ENCODE measurements at places on chromosomes 1 and 21.

GRCh38 chr1:27600498-27601175, 3.3 kb downstream of the AHDC1 start:
- DNase-seq: peak; percentile 19

DNA sequence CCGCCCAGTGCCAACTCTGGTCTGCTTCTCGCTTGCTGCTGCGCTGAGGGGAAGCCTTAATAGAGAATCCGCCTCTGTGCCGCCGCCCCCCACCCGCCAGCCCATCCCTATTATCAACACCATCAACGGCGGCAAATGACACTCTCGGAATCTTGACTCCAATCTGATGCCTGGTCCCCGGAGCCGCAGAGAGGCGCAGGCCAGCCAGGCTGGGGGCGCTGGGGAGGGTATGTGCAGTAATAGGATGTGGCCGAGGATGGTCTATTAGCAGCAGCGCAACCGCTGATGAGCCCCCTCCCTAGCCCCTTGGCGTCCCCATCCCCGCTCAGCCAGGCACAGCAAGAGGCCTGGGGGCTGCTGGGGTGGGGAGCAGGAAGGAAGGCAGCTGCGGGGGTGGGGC, 15.1 kb upstream of the DMBX1 start:
- no peak for DNase-seq

GRCh38 chr1:27527223-27527889, 37.4 kb upstream of the WASF2 start:
- DNase-seq: peak; percentile 94

GRCh38 chr1:227887697-227888403, 59.9 kb downstream of the WNT9A start:
- no peak for DNase-seq

- no peak for DNase-seq
These were observed 166.4 kb upstream of the AJAP1 start for GRCh38 chr1:4488018-4488417.

DNA sequence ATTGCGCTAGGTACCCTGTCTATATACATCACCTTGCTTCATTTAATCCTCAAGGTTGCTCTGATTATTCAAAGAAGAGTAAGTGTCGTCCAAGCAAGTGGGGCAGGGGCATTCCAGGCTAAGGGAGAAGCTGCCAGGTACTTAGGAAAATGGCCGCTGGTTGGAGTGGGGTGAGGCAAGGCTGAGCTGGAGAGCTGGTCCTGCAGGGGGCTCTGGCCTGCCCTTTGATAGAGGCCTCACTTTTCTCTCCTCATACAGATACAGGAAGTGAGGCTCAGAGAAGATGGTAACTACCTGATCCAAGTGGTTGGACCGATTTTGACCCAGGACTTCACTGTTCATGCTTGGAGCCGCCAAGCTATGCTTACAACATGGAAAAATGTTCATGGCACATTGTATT, 86.9 kb upstream of the ZBTB40 start:
- DNase-seq: no peak

GRCh38 chr21:28793043-28793442, 199.6 kb downstream of the LTN1 start:
- DNase-seq: no peak

Data from DMS79 treated with DMSO at 0.1 percent for 48 hours (cell line).